ENCODE measurements at places on chromosomes 3 and 15.

GRCh38 chr3:45715945-45716344 lies 26.7 kb downstream of the SACM1L start:
- no peak for DNase-seq

DNA sequence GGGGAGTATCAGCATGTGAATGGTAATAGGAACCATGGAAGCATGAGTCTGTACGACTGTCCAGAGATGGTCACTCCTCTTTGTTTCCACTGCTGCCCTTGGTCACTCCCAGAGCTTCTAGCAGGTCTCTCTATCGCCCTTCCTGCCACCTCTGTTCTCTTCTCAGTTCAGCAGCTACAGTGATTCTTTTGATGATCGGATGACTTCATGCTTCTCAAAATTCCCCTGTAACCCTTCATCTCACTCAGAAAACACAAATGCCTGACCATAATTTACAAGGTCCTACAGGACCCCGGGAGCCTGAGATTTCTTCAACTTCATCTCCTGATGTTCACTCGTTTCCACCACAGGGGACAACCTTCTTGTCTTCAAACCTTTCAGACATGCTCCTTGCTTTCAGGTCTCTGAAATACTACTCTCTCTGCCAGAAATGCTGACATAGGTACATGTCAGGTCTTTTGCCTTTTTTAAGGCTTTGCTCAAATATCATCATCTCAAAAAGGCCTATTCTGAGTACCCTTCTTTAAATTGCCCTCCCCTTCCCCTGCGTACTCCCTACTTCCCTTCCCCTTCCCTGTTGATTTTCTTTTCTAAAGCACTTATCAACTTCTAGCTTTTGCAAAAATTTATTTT lies 42.1 kb upstream of the BHLHE40 start:
- no peak for DNase-seq

DNA sequence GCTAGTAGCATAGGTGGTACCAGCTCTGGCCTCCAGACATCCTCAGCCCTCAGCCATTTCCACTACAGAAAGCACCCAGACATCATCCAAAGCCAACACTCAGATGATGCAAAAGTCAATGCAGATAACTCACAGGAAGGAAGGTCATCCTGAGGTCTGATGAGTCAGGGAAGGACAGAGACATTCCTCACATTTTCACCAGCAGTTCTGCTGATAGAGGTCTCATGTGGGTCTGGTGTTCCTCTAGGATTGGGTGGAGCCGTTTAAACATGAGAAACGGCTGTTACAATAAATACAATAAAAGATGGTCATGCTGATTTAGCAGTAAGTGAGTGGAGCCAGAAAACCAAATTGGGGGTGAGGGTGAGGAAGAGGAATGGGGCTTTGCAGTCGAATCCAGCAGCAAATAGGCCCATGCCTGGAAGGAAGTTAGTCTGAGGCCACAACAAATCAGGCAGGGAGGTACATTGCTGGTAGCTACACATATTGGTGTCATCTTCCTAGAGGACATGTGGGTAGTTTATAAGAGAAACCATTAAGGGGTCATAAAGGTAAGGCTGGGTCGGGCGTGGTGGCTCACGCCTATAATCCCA lies 33.3 kb upstream of the FLNB start:
- no peak for DNase-seq

- no peak for DNase-seq
These were observed 105.1 kb downstream of the MEX3B start for GRCh38 chr15:81940467-81941451.

DNA sequence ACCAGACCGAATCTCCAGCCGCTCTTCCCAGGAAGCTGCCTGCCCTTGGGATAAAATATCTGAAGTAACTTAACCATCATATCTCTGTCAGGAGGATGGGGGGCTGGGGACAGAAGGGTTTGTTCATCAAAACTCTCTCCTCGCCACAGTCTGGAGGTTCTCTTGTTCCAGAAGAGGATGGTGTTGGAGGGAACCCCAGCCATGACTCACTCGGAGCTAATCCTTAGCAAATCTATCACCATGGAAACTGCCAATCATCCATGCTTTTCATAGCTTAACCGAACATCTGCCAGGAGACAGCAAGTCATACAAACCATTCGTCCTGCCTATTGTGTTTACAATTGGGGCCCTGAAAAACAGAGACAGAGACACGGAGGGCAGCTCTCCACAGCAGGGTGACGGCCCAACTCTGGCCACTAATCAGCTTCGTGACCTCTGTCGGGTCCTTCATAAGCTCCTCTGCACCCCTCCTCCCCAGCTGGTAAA lies 73.8 kb upstream of the HEG1 start:
- no peak for DNase-seq

GRCh38 chr3:160225176-160226025 lies at the start of gene C3orf80:
TSS of gene C3orf80 (plus strand) at chr3:160225422. CDS start at chr3:160225636, 214 bp downstream.
- DNase-seq: no peak
